T-cell (primary cell): ENCODE measurements at places on chromosomes 16 and 17.

GRCh38 chr16:48503336-48503735 is 106.6 kb downstream of the N4BP1 start:
- no peak for DNase-seq

- no peak for DNase-seq
These were observed 59.4 kb downstream of the CMC2 start for GRCh38 chr16:80947239-80947638.

DNA sequence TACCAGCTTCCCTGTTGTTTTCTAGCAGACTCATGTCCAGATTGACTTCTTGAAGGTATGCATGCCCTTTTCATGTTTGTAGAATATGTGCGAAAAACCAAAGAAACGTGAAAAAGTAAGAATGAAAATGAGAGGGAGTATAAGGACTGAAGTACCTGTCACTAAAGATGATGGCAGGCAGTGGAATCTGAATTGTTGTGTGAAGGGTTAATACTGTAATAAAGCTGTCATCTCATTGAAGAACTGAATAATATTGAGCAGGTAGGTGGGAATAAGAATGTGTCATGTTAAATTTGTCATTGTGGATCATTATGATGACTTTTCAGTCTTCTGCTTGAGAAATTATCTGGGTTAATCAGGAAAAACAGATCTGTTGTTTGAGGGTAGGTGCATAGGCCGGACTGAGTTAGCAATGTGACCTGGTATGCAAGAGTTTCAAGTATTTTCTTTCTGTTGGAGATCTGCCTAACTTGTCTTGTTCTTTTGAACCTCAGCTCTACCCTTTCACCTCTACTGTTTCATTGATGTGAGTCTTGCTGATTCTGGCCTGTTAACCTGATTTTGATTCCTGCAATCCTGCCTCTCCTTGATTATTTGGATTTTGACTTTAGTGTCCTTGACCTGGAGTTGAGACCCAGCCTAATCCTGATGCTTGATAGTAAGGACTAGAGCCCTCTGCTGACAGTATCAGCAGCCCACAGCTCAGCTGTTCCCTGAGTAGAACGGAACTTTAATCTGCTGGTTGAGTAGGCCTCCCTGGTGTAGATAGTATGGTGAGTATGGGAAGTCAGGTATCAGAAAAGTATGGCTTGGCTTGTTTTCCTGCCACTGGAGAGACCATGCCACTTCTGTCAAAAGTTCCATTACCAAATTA is 64.6 kb downstream of the MAP2K4 start:
- DNase-seq: no peak

DNA sequence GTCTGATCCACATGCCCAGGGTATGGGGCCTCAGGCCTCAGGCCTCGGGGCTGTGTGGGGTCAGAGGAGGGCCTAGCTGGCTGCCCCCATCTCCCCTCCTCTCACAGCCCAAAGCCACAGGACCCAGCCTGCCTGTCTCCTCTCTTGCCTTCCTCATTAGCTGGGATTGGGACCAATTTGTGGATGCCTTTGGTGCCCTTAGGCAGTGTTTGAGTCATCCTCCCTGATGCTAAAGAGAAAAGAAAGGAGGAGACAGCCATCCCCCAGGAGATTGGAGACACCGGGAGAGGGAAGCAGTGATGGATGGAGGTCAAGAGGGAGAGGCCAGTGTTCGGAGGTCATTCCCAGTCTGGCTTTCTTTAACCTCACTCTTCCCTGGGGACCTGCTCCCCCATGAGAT is 23.3 kb upstream of the NOG start:
- DNase-seq: no peak

GRCh38 chr17:19644493-19645210 is 3.9 kb upstream of the ALDH3A2 start:
- DNase-seq: no peak

GRCh38 chr17:57766318-57766943 is 21.3 kb upstream of the CCDC182 start:
- no peak for DNase-seq

DNA sequence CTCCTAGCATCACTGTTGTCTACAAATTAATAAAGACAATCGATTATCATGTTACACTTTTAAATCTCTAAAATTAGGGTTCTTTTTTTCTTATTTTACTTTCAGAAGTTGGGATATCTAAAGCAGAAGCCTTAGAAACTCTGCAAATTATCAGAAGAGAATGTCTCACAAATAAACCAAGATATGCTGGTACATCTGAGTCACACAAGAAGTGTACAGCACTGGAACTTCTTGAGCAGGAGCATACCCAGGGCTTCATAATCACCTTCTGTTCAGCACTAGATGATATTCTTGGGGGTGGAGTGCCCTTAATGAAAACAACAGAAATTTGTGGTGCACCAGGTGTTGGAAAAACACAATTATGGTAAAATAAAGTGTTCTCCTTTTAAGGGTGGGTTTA is 2.4 kb downstream of the RAD51C start:
- no peak for DNase-seq

DNA sequence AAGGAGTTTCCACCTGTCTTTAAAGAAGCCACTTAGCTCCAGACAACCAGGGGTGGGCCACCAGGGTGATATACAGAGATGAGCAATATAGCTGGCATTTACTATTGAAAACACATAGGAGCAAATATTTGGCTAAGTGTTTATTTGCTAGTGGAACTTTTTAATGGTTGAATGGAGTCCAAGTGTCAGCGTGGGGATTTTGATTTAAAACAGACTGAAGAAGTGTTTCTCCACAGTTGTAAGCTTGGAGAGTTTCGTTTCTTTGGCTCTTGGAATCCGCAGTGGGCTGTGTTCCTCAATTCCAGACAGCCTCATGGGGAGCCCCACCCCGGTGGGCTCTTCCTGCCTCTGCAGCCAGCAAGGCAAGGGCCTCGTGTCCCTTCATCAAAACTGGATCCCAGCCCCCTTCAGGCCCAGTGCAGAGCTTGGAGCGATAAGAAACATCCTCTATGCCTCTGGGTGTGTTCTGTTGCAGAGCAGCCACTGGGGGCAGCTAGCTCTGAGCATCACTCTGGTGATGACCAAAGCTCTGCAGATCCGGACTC is 36.1 kb downstream of the NOG start:
- DNase-seq: no peak

DNA sequence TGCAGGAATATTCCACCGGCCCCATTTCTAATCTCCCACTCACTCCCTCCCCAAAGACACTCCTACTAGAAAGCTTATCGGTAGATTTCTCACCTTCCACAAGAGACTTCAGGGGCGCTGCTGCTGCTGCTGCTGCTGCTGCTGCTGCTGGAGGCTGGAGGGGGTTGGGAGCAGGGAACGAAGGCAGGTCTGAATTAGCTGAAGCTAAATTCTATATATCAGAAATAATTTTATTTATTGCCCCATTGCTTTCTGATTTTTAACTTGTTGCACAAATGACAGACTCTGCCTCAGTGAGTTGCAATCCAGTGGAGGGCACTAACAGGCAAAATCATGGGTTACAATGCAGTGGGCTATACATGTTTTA is 25.8 kb upstream of the HLF start:
- no peak for DNase-seq

DNA sequence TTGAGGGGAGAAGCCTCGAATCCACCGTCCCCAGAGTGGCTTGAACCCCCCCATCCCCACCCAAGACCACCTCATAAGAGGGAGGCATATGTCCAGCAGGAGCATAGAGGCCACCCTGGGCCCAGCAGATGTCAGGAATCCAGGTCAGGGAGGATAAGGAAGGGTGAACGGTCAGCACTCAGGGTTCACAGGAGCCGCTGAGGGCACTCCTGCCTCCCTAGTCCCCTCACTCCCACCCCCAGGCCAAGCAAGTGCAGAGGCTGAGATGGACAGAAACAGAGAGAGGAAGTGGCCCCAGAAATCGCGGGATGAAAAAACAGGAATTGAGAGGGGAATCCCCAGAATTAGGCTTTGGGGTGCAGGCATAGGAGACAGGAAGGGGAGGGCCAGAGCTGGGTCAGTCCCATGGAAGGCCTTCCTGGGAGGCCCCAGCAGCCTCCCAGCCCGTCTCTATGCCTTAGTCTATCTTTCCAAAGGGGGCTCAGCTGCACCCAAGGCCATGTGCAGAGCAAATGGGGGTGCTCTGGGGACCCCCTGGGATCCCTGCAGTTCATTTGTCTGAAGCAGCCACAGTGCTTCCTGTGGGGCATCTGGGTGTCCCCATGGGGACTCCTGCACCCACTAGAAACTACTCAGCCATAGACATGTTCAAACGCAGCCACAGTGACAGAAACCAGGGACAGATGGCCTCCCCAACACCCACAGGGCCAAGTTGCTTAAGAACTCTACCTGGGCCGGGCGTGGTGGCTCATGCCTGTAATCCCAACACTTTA is 1.7 kb downstream of the CMTM3 start:
- no peak for DNase-seq

DNA sequence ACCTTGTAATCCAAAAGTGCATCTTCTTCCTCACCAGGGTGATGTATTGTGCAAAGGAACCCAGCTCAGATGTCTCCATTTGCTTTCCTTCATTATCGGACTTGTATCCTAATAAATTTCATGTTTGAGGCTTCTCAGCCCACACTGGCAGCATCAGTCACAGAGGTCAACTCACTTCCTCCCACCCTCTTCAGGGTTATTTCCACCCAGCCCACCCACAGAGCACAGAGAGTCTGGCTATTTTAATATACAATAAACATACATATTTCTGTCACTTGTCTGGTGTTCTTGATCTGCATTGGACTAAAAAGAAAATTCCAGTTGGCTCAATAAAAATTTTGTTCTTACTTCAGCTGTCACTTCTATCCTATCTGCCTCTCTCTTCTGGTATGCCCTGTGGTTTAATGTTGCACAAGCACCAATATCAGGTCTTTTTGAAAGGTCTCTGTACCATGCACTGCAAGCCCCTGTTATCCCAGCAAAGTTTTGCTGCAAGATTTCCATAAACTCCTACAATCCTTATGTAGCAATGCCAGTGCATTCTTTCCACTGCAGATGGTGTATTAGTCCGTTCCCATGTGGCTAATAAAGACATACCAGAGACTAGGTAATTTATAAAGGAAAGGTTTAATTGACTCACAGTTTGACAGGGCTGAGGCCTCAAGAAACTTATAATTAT is 201.8 kb downstream of the CDH11 start:
- no peak for DNase-seq

DNA sequence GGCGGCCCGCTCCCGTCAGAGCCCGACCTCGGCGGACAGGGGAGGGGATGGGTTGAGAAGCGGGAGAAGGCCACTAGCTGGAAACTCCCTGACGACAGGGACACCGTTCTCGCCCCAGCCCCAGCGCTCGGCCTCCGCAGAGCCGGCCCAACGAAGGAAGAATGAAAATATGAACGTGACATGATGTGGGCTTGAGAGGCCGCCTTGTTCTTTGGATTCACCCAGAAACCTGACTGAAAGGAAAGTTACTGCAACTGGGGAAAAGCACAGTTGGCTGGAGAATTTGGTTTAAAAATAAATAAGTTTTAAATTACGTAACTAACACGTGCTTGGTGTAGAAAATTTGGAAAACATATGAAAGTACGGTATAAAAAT is 21.1 kb downstream of the NPTX1 start:
- no peak for DNase-seq

- DNase-seq: no peak
These were observed 64.5 kb downstream of the NUP88 start for GRCh38 chr17:5354886-5355415.
